SJCRH30 (cell line): ENCODE measurements at places on chromosomes 4 and X.
A peak's percentile ranks its signal among the peaks of the same experiment; 100 is the strongest.

DNA sequence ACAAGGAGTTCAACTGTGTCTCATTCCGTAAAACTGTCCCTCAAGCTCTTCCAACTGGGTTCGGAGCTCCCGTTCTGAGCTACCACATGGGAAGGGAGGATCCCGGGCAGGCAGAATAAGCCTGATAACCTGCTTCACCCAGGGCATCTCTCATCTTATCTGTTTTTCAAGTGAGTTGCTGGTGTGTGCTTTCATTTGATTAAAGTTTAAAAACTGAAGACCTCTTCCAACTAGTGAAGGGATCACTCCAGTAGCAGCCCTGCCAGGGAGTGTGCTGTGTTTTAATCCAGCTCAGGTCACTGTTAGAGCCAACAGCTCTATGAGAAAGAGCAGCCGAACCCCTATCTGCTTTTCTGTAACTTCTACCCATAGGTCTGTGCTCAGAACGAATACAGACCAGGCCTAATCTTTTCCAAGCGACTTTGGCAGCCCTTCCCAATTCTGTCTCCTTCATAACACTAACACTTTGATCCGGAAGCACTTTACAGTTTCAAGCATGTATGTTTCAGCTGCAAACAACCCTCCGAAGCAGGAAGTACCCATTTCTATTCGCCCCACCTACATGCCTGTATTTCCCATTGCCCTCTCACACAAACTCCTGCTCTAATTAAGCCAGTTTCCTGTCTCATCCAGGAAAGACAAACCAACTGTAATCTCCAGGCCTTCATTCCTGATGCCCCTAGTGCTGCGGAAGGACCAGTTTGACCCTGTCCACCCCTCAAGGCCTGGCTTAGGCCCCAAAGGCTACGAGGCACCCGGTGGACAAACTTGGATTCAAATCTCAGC, 60.9 kb downstream of the IRF2 start:
- DNase-seq, result no peak

DNA sequence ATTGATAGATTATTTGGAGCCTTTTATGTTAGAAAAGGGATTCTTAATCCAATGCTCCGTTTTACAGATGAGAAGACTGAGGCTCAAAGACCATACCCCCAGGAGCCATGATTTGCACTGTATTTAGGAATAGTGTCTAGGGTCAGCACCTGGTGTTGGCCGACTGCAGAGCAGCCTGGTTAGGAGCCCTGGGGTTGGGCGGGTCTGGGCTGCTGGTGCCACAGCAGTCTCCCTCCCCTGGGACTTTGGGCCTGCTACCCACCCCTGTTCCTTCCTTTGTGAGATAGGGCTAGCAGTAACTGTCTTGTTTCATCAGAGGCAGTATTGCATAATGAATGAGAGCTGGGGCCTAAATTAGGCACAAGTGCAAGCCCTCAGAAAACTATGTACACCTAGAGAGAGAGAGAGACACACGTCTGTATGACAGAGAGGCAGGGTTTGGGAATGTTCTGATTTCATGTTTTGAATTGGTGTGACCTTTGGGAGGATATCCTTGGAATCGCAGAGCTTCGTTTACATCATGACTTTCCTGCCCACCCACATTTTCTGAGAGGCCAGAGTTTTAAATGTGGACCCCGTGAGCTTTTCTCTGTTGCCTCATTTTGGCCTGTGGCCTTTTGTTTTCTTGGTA, 111.7 kb downstream of the PTTG2 start:
- no peak for DNase-seq

- no peak for DNase-seq
These were observed 413.4 kb downstream of the UBE2NL start for GRCh38 chrX:144297221-144297620.

- DNase-seq, result peak; percentile 34
These were observed 174.5 kb downstream of the SMIM20 start for GRCh38 chr4:26088433-26088928.

DNA sequence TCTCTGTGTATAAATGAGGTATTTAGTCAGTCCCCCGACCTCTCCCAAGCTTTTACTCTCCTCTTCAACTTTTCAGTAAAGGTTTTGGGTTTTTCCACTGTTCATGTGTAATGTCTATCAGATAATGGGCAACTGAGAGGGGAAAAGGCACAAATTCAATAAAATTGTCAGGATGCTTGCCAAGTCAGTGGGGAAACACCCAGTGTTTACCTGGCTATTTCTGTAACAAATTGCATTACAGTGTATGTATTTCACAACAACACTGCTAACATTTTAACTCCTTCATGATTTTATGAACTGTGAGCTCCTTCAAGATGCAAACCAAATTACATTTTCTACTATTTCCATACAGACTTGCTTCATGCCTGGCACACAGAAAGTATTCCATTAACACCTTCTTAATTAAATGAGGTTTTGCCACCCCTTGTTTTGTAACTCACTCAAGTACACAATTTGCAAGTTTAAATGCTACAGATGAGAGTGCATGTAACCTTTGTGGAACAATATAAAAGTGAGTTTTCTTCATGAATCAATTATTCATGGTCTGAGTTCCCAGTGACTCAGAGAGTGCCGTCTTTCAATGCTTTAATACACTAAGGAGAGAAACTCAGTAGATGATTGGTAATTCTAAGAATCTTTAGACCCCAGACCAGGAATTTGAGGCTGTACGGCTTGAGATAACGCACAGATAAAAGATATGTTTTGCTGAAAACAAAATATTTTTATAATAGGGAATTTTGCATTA, 149.8 kb upstream of the TLL1 start:
- no peak for DNase-seq

GRCh38 chrX:97616883-97617530, 733.3 kb downstream of the RPA4 start:
- no peak for DNase-seq
